Activated CD4-positive, alpha-beta T cell treated with anti-CD3 and anti-CD28 coated beads, Interleukin-2, amount 50 U/mL, for 48 hours (primary cell): ENCODE measurements at places on chromosomes 2 and 18.

- no peak for DNase-seq
Observed at GRCh38 chr2:140972724-140973123, 1158.1 kb downstream of the LRP1B start.

DNA sequence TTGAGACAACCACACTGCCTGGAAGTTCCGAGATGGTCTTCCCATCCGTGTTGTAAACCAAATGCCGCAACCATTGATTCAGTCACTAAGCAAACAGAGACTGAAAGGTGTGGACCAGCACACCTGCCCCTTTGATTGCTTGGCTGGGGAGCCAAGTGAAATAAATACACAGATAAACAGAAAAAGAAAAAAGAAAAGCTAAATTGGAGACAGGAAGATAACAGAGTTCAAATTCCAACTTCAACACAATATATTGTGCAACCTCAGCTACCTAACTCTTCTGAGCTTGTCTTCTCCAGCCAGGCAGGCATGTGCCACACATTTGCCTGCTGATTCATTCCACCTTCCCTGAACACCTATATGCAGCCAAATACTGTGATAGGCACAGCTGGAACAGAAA lies 110.9 kb downstream of the PID1 start:
- DNase-seq: no peak

DNA sequence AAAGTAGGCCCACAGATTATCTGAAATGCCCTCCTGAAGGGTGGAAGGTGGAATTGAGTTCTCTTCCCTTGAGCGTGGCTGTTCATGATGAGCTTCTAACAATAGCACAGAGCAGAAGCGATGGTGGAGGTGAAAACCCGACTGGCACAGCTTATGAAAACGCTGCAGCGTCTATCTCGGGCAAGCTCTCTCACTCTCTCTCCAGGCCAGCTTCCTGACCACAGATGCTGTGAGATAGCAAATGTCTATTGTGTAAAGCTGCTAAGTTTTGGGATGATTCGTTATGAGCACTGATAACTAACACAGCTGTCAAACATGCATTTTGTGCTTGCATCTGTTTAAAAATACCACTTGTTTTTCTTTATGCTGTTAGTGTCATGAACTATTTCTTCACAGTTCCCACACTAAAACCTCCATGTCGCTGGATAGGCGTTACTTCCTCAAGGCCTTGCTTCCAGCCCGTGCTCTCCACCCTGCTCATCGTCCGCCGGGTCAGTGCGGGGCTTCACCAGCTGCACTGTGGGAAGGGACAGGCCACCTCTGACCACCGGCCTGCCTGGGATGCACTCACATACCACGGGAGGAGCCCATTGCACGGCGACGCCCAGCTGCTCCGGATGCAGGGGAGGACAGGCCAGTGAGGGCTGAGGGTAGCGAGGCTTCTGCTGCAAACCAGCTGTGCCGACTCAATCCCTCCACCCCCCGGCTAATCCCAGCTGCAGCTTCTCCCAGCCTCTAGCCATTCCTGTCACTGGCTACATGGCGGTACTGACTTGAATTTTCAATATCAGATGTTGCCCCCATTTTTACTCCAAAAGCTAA lies 60.0 kb upstream of the OTOS start:
- no peak for DNase-seq

DNA sequence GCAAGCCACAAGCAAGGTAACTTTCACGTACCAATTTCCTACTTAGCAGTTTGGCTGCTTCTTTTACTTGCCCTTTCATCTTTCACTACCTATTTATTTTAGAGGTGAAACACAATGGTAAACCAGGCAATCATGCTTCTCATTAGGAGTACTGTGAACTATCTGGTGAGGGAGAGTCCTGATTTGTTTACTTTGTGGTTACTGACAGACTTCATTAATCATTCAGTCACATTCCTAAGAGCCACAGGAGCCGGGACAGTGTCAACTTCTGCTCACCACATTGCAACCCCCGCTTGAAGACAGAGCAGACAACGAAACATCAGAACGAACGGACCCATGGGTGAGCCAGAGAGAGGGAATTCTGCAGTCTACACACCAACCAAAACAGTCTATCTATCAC lies 28.8 kb downstream of the TUBB6 start:
- DNase-seq: no peak

DNA sequence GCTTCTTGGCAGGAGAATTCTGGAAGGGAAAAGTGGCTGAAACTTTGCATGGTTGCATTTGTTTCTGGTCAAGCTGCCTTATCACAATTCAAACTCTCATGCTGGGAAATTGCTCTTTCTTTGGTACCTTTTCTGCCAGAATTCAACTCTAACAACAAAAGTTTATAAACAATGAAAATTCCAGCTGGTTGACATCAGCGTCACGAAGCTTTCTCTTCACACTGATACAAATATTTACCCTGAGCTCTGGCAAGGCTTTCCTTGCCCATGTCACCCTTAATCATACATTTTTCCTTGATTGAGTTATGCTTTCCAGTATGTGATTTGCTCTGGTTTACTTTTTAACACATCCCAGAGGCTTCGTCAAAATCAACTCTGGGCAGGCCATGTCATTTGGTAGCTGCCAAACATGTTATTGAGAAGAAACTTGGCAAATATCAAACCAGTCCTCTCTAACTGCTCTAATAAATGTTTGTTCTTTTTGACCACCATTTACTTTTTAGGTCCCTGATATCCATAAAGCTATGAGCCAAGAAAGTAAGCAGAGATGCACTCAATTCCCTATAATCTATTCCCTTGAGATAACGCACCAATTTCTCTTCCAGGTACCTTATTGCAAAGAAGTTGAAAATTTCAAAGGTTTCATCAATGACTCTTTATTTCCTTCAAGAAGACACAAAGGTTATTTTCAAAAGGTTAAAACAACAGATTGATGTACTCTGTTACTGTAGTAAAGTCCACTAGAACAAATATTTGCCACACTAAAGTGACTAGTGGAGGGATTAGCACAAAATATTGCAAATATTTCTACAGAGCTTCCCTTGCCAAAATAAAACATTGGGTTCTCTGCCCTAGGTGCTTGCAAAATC lies 1241.1 kb upstream of the ZEB2 start:
- DNase-seq: no peak

DNA sequence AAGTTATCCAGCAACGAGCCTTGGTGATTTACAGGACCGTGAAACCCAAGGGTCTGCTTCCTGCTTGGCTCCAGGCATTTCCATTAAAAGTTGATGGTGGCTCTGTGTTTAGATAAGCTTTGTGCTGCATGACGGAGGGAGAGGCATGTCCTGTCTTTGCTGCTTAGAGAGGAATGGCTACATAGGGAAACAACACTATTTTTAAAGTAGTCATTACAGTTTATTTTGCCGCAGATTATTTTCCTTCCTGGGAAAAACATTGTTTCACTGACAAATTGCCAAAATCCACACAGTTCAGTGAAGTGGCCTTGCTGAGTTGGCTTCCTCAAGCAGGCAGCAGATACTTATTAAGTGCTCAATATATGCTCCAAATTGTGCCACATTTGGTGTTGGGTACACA lies 98.5 kb downstream of the THSD7B start:
- no peak for DNase-seq

GRCh38 chr2:33205693-33206434 lies 259.1 kb downstream of the LTBP1 start:
- no peak for DNase-seq

GRCh38 chr18:31990823-31991222 lies 27.8 kb upstream of the RNF125 start:
- no peak for DNase-seq

- DNase-seq: no peak
Observed at GRCh38 chr2:155250800-155251199, 552.3 kb downstream of the KCNJ3 start.

DNA sequence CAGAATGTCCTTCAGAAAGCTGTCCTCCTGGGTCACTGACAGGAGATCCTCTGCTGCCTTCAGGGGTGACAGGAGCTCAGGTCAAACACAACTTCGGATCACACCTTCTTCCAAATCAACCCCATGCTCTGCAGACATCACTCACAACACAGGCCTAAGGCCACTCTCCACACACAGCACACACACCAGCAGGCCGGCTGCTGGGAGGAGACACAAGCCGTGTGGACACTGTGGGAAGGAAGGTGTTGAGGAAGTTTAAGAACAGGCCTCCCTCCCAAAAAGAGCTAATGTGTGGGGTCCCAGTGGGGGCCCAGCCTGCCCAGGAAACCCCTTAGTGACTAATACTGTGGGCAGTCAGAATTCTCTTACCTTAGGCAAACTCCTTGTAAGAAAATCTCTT lies 290.3 kb upstream of the ID2 start:
- no peak for DNase-seq

GRCh38 chr18:5447442-5447841 lies 96.4 kb downstream of the EPB41L3 start:
- DNase-seq: no peak

DNA sequence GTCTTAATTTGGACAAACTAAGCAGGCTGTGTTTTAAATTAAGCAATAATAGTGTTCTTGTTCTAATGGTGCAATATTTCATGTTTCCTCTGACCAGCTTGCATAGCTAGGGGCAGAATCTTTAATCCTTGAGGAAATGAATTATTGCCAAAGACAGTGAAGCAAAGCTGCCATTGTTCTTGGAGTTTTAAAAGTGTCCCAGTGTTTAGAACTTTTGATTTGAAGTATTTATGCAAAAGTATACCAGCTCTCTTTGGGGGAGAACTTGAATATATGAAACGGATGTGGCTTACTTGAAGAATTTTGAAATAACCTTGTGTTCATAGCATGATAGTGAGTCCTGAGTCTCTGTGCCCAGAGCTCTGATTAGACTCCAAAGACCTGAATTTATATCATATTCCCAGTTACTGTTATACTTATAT lies 33.4 kb downstream of the ITGA6 start:
- DNase-seq: no peak

- no peak for DNase-seq
Observed at GRCh38 chr2:33709951-33710350, 110.9 kb upstream of the FAM98A start.

DNA sequence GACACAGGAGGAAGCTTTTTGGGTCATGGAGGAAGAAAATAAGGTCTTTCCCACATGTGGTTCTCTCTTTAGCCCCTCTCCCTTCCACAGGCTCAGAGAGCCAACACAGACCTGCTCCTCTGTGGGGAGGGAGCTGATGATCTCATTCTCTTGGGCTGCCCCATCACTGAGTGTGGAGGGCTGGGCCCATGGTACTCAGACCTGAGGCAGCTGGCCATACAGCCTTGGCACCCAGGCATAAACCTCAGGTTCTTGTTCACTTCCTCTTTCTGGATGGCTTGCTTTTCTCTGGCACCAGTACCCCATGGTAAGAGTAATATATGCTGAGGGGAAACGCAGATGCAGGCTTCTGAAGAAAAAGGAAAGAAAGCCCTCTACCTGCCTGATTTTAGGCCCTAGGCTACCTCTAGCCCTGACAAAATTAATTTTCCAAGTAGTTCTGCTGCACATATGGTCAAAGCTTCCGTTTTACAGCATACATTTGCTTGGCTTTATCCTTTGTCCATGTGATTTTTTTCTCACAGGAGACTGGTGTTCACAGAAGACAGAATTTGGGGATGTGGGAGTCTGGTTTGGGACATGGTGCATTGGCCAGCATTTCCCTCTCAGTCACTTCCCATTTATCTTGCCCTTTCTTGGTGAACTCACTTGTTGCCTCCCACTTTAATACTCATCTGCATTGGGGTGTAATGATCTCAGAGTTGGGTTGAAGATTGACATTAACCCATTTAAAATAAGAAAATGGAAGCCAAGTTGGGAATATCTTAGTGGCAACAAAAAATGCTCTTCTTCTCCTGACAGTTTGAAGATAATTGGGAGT lies 11.1 kb downstream of the DHRS9 start:
- DNase-seq: no peak

DNA sequence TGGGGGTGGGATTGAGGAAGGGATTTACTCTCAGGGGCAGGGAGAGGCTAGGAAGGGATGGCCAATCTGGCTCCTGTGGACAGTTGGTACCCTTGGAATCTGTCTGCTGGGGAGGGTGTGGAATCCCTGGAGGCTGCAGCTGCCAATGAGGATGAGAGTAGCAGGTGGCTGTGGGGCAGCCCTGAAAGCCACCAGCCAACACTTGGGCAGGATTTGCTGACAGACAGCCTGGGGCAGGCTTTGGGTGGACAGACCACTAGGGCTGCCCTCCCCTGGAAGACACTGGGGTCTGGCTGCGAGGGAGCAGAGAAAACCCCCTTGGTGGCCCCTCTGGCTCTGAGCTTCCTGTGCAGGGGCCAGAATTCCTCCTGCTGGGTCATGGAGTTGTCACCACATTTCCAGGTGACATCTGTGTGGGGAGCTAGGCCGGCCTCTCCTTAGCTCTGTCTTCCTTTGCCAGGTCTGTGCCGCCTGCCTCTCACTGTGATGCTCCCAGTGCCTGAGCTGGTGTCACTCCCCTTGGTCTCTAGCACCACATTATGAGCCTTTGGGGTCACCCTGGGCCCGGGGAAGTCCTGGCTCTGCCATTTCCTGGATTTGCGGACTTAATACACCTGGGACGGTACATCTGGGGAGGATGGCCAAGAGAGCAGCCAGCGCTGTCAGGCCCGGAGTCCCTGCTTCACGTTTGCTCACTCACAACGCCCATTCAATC lies 13.4 kb upstream of the ARHGEF4 start:
- no peak for DNase-seq

DNA sequence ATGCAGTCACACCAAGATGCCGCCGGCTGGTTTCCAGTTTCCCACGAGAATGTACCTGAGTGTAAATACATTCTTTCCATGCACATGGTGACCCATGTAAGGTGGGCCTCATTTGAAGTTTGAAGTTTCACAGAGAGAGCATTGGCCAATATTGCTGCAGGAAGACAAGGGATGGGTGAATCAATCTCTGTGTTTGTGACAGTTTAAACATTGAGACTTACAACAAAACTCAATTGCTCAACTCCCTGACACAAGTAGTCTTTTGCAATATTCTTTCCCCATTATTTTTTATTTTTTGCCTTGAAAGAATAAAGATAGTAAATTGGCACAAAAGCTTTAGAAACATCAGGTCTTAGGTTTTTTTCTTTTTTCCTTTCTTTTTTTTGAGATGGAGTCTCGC lies 5.1 kb downstream of the SERPINB2 start:
- DNase-seq: no peak

GRCh38 chr2:9966491-9967022 lies 15.1 kb downstream of the GRHL1 start:
- no peak for DNase-seq

DNA sequence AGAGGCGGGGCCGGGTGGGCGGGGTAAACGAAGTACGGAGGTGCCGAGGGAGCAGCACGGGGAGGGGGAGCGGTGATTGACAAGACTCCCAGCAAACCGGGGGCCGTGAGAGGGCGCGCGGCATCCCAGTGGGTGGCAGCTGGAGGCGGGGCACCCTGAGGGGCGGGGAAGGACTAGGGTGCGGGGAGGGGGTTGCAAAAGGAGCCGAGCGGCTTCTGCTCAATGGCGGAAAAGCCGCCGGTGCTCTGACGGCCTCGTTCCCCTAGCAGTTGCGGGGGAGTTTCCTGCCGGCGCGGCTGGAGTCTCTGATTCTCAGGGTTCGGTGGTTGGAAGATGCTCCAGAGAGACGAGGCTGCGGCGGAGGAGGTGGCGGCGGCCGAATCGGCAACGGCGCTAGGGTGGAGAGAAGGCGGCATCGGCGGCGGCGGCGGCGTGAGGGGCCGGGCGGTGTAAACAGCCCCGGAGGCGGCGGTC lies at the start of gene PPM1B:
TSS of gene PPM1B (plus strand) at position 195 of the 474 bp plus-strand sequence. CDS start 32,325 bp downstream, outside the sequence.
- peak; percentile 100 for DNase-seq
